ENCODE measurements at places on chromosomes 1 and 21. TPM values are rescaled to one million over a fixed set of nuclear protein-coding genes. Genes with fewer than 3 reads are reported as not detected.

DNA sequence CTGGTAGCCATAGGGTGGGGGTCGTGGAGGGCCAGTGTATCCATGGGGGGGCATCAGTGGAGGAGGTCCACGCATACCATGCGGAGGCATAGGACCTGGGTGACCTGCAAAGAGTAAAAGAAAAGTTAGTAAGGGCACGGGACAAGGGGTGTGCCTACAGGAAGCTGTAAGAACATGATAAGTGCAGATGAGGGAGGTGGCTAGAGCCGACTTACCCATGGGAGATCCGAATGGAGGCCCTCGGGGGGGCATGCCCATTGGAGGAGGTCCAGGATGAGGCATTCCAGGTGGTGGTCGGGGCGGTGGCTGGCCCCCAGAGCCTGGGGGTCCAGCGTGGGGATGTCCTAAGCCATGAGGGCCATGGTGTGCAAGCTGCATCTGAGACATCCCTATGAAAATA is 4.0 kb downstream of the SF3B4 start:
- DNase-seq, result no peak
- no peaks in the 10 kb centered on the region for H3K27me3 ChIP-seq
- H3K4me1 ChIP-seq, result peaks cover 45% of the 10 kb centered on the region
- peaks cover 50% of the 10 kb centered on the region for H3K36me3 ChIP-seq
- H3K27ac ChIP-seq, result no peak overlapping the region

DNA sequence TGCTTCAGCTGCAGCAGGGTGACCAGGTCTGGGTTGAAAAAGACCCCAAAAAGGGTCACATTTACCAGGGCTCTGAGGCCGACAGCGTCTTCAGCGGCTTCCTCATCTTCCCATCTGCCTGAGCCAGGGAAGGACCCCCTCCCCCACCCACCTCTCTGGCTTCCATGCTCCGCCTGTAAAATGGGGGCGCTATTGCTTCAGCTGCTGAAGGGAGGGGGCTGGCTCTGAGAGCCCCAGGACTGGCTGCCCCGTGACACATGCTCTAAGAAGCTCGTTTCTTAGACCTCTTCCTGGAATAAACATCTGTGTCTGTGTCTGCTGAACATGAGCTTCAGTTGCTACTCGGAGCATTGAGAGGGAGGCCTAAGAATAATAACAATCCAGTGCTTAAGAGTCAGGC is 2.9 kb downstream of the C1QA start:
- H3K4me1 ChIP-seq, result no peaks in the 10 kb centered on the region
- H3K36me3 ChIP-seq, result no peaks in the 10 kb centered on the region
- no peak overlapping the region for H3K4me3 ChIP-seq
- DNase-seq, result no peak
- no peak overlapping the region for H3K27ac ChIP-seq

GRCh38 chr21:46646541-46647154 is 11.2 kb downstream of the PRMT2 start:
- H3K36me3 ChIP-seq, result peaks cover 70% of the 10 kb centered on the region
- H3K27me3 ChIP-seq, result no peaks in the 10 kb centered on the region
- H3K27ac ChIP-seq, result no peak overlapping the region
- peaks cover 9% of the 10 kb centered on the region for H3K4me1 ChIP-seq
- DNase-seq, result no peak

DNA sequence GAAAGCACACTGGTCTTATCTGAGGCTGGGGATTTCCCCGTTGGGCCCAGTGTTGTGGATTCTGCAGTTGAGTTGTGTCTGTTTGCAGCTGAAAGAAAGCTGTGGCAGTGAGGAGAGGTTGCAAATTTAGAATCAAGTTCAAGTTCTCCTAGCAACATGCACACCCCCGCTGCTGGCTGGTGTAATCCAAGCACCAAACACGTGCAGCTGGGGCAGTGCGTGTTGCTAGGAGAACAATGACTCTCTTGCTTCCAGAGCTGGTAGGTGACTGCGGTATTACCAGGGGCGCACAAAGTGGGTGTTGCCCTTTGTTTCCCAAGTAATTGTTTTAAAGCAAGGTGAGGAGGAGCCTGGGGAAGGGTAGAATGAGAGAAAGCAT is 91.5 kb downstream of the IER5 start:
- no peaks in the 10 kb centered on the region for H3K36me3 ChIP-seq
- no peak overlapping the region for H3K4me3 ChIP-seq
- H3K27me3 ChIP-seq, result peaks cover 28% of the 10 kb centered on the region
- peak; percentile 17 for DNase-seq
- H3K4me1 ChIP-seq, result peaks cover 11% of the 10 kb centered on the region

DNA sequence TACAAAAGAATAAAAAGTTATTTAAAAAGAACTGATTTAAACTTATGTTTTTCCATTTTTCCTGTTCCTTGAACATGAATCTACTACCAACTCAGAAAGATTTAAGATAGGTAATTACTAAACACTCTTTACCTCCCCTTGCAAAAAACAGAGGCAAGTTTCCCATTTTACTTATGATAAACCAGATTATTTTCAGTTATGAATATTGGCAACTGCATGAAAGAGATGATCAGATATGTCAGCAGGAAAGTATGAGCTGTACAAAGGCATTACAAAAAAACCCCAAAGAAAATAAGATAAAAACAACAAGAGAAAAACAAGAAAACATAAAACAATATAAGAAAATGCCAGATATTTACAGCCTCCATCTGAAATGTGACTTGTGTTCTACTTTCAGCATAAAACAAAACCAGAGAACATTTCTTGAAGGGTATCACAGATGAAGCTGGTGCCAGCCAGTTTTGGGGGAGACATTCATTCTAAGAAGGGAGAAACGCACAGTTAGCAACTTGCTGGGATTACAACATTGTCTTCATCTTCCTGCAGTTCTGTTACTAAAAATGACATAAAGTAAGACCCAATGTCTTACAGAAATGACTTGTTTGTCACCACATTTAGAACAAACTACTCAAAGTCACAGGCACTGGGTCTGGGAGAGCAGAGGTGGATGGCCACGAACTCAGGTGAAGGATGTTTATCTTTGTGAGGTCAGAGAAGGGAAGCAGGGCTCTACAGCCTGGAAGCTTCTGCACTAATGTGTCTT is 19.1 kb downstream of the ZC3H12A start:
- peak overlapping the region; percentile 37 for H3K27ac ChIP-seq
- H3K4me3 ChIP-seq, result no peak overlapping the region
- peaks cover 5% of the 10 kb centered on the region for H3K4me1 ChIP-seq

DNA sequence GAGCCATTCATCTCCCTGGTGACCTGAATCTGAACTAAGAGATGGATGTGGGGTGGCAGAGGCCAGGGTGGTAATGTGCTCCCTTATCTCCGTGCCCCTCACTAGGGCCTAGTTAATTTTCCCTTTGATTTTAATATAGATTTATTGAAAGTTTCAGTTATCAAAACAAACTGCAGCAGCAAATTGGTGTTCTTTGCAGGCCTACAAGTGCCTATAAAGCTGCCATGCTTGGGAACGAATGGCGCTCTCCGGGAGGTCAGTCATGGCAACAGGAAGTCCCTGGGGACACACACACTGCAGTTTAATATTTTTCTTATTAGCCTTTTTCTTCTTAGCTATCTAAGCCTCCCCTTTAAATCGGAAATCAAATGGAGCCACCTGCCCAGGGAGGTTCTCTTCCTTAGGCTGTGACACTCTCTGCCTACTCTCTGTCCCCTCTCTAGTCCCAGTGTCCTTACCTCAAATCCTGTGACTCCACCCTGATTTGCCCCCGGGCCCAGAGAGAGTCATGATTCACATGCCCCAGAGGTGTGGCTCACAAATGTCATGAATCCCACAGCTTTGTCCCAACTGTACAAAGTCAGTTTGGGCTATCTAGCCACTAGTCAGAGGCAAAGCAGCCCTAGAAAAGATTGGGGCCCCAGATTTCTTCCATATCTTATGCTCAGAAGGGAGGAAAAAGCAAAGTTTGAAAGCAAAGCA is 4.3 kb upstream of the ERI3 start:
- H3K27me3 ChIP-seq, result peaks cover 1% of the 10 kb centered on the region
- H3K27ac ChIP-seq, result no peak overlapping the region
- peaks cover 11% of the 10 kb centered on the region for H3K4me1 ChIP-seq
- no peak for DNase-seq
- H3K36me3 ChIP-seq, result peaks cover 3% of the 10 kb centered on the region

- no peaks in the 10 kb centered on the region for H3K27me3 ChIP-seq
- H3K4me1 ChIP-seq, result no peaks in the 10 kb centered on the region
- no peak for DNase-seq
- no peak overlapping the region for H3K27ac ChIP-seq
- H3K36me3 ChIP-seq, result peaks cover 22% of the 10 kb centered on the region
These were observed 26.8 kb downstream of the MAP7D1 start for GRCh38 chr1:36182734-36183133.

- no peaks in the 10 kb centered on the region for H3K4me1 ChIP-seq
- H3K4me3 ChIP-seq, result no peak overlapping the region
These were observed 80.7 kb upstream of the COA6 start for GRCh38 chr1:234292548-234292947.

GRCh38 chr1:39969048-39969447 is 14.1 kb downstream of the MFSD2A start:
- H3K27ac ChIP-seq, result no peak overlapping the region
- H3K4me3 ChIP-seq, result no peak overlapping the region

OR2T2 gene
- not detected for total RNA-seq

LAMB3 gene
- 18.3 TPM for total RNA-seq

DPT gene
- total RNA-seq, result not detected

All from activated T-helper 1 cell treated with anti-CD3 and anti-CD28 coated beads, Interleukin-12 subunit alpha, Interleukin-12 subunit beta, Interleukin-2, Interleukin-4 antibody, amounts not matched to agents 30 ng/mL and 10 ng/mL and 1 ng/mL, durations not matched to agents 14 hours and 24 hours and 36 hours (primary cell).